ENCODE measurements at places on chromosomes 16 and 17. TPM values are rescaled to one million over a fixed set of nuclear protein-coding genes. Genes with fewer than 3 reads are reported as not detected.

Gene NXPH3
- 0.54 TPM for total RNA-seq

Gene CA4
- 11.8 TPM for total RNA-seq

Gene ZFPM1
- 2.5 TPM for total RNA-seq

Gene JUP
- total RNA-seq: 34.5 TPM

Gene MYO1C
- 76.2 TPM for total RNA-seq

Gene MT4
- not detected for total RNA-seq

Gene CCL14
- 4.2 TPM for total RNA-seq

Gene HCRT
- total RNA-seq: not detected

Gene CIBAR2
- not detected for total RNA-seq

Gene NPIPA5
- total RNA-seq: 8.0 TPM

Gene ALOX15B
- total RNA-seq: 0.13 TPM

Gene MYH8
- 0.32 TPM for total RNA-seq

Gene FGF11
- total RNA-seq: 21.1 TPM

DNA sequence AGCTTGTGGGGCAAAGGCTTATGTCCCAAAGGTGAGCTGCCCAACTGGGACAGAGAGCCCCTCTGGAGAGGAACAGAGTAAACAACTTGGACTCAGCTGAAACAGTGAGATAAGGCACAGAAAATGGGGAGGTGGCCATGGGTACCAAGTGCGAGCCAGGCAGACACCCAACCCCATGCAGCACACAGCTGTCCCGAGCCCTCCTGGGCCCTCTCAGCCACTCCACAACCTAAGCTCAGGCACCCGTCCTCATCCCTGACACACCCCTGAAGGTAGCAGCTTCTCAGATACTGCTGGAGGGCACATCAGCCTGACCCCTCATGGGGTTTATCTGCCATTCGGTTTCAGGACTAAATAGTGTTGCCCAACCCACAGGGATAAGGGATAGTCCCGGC, 4.8 kb upstream of the GFOD2 start:
- DNase-seq: no peak

DNA sequence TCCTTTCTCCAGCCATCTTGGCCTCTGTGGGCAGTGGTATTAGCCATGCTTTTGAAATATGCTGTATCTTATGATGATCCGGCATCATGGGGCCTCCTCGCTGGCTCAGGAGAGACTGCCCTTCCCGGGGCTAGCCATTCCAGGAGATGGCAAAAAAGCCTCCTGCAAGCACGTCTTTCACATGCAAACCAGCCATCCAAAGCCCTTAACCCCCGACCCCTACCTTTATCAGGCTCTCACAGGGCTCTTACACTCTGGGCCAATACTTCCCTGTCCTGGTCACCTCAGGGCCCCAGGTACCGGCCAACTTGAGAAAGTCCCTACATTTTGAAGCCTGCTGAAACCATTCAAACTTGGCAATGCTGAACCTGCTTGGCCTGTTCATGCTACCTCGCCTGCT, 36.4 kb downstream of the MYH13 start:
- no peak for DNase-seq

DNA sequence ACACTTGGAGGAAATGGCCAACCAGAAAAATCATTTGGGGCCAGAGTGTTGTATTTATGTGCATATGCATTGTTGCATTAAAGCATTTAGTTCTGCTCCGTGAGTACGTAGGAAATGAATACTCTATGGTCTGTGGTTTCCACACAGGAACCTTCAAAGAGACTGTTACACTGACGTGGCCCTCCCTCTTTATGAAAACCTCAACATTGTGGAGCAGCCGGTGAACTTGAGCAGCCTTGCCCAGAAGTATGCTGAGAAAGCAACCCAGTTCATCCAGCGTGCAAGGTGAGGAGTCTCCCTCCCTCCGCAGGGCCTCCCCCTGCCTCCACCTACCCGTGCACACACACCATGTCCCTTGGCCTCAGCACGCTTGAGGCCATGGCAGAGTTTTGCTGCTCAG, 65.2 kb downstream of the ARSG start:
- DNase-seq: no peak

GRCh38 chr17:82437325-82437668, 13.3 kb downstream of the CYBC1 start:
- DNase-seq: no peak

DNA sequence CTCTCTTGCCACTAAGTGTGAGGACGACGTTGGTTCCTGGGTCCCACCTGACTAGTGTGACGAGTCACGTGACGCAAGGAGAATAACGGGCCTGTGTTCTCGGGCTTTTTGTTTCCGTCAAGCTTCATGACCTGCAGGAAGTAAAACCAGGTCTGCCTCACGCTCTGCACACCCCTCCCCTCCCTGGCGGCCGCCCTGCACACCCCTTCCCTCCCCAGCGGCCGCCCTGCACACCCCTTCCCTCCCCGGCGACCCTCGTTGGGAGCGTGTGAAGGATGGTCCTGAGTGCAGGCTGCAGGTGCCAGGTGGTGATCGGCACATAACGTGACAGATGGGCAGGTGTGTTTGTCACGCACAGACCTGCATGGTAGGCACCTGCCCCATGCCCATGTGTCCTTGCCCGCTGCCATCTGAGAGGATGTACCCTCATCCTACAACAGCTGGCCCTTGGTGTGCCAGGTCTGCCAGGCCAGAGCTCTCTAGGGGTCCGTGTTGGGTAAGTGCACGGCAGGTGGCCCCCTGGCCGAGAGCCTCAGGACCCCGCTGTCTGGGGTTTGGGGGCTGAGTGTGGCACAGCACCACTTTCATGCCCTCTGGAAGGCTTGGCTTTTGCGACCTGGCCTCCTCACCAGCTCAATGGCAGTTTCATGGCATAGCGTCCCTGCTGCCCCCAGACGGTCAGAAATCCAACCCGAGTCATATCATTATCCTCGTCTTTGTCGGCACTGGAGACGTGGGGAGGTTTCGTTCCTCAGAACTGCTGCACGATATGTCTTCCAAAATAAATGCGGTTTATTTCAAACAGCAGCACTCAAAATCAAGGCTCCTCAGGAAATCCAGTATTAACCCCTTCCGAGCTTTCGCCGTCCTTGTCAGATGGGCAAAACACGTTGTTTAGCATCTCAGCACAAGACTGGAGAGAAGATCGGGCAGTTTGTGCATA, 191.8 kb upstream of the CHMP6 start:
- no peak for DNase-seq

DNA sequence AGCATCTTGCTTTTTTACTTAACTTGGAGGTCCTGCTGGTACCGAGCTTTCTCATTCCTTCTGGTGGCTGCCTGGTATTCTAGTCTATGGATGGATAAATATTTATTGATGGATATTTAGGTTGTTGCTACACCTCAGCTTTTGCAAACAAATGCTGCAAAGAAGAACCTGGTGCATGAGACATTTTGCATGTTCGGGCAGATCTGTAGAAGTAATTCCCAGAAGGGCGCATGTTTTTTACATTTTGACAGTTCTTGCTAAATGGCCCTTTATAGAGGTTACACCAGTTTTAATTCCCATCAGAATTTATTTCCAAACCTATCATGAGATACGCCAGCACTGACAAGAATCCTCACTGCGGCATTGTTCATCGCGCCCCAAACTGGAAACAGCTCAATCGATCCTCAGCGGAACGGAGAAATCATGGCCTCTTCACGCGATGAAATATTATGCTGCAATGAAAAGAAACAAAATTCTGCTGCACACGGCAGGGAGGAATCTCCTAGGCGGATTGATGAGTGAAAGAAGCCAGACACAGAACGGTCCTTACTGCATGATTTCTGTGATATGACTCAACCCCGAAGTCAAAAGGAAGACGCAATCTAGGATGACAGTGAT, 68.0 kb upstream of the CREBBP start:
- no peak for DNase-seq

DNA sequence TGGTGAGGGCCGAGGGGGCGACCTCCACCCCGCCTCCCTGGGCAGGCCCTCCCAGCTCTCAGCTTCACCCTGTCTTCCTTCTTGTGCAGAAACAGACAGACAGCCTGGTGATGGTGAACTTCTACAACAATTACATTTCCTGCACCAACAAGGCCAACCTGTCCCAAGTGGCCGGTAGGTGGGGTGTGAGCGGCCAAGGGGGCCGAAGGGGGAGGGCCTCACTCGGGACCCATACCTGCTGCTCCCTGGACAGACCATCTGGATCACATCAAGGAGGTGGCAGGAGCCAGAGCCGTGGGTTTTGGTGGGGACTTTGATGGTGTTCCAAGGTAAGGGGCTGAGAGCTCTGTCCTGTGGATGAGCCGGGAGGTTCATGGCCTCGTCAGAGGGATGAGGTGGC, 20.1 kb downstream of the CHMP1A start:
- no peak for DNase-seq

DNA sequence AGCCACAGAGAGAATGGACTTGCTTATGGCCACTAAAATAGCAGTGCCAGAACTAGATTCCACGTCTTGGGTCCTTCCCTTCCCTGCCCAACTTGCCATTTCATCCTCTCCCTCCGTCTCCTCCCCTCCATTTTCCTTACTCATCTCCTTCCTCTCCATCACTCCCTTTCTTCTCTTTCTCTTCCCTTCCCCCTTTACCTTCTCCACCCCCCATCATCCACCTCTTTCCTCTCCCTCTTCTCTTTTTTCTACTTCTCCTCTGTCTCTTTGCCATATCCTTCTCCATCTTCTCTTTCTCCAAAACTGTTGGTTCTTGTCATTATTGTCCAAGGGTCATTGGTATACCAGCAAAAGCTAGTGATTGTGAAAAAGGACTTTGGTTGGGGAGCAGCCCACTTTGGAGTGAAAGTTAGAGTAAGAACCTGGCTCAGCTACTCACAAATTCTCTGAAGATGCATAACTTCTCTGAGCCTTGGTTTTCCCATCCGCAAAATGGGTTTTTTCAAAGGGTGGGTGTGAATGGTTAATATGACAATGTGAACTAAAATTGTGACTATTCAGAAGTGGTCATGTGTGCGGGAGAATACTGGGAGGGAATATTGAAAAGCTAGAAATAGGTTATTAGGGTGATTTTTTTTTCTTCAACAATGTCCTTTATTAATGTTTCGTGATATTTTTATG, 393.8 kb downstream of the XYLT1 start:
- DNase-seq: no peak

- peak; percentile 94 for DNase-seq
Measured at GRCh38 chr17:39199820-39200069, 338 bp upstream of the RPL19 start.

GRCh38 chr17:14320098-14320497, 19.2 kb downstream of the HS3ST3B1 start:
- DNase-seq: no peak

- DNase-seq: peak; percentile 69
Measured at GRCh38 chr16:49200223-49200820, 81.3 kb downstream of the CBLN1 start.

- no peak for DNase-seq
Measured at GRCh38 chr17:78706271-78706915, 75.7 kb downstream of the CYTH1 start.

DNA sequence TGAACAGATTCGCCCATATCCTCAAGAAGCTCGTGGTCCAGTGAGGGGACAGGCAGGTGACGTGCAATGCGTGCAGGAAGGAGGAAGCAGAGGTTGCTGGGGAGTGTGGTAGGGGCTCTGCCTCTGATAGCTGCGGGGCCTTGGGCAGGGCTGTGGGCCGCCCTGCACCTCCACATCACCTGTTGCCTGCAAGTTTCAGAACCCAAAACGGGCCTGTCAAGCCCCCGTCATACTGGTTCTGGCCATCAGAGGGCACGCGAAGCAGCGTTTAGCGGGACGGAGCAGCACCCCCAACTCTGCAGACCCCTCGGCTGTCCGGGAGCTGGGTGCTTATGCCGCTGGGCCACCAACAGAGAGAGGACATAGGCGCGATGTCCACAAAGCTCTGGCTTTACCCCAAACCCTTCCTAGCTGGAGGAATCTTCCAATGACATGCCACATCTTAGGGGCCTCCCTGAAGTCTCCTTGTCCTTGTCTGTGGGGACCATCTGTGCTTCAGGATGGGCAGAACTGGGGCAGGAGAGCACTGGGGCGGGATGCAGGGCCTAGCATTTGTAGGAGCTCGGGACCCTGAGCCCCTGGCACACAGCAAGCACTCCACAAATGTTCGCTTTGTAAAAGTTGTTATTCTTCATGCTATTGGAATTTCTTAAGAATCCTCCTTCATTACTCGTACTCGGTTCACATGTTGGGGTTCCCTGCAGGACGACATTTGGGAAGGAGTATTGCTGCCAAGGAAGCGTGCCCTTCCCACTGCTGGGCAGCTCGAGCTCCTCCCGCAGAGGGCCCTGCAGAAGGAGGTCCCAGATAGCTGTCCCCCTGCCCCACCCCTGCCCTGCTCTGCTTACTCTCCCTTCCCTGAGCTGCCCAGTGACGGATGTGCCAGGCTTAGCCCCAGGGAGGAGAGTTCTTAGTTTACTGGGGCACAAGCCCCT, 64.3 kb downstream of the CNGB1 start:
- no peak for DNase-seq

- DNase-seq: no peak
Measured at GRCh38 chr16:69830534-69831211, 68.5 kb downstream of the WWP2 start.

- DNase-seq: peak; percentile 83
Measured at GRCh38 chr17:75878174-75878998, at the start of gene TRIM47. Gene TRIM47, minus strand, starts transcription at chr17:75878581. Its CDS starts 33 bp downstream, at chr17:75878548.

DNA sequence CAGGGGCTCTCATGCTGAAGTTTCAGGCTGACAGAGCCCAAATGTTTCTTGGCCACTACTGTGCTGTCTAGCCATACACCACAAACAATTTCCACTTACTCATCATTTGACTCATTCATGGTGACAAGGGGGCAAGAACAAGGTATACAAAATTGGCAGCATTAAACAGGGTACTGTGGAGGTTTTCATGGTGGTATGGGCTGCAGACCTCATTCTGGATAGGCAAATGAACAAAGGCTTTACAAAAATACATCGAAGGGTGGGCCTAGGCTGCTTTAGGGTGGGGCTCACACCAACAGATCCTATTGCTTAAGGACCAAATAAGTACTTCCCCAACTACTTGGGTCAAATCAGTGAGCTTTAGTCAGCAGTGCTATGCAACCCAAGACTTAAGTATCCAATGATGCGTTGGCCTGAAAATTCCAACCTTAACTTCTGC, 53.0 kb downstream of the N4BP1 start:
- no peak for DNase-seq

- DNase-seq: no peak
Measured at GRCh38 chr16:81676883-81677737, 102.0 kb upstream of the PLCG2 start.

GRCh38 chr16:29893553-29893952, 5.8 kb downstream of the SEZ6L2 start:
- DNase-seq: no peak

- DNase-seq: no peak
Measured at GRCh38 chr16:30997725-30998711, 12.4 kb downstream of the STX1B start.

GRCh38 chr17:40095944-40096791, 4.2 kb downstream of the NR1D1 start:
- DNase-seq: peak; percentile 81

- DNase-seq: no peak
Measured at GRCh38 chr17:10013365-10014112, 108.5 kb upstream of the RCVRN start.

- DNase-seq: peak; percentile 87
Measured at GRCh38 chr17:76709077-76709950, 1.5 kb downstream of the MXRA7 start.

GRCh38 chr17:55334285-55334684, 69.5 kb downstream of the HLF start:
- no peak for DNase-seq

Measured in psoas muscle (tissue), 8 donors.